ENCODE measurements at places on chromosomes 2 and 18. TPM values are rescaled to one million over a fixed set of nuclear protein-coding genes. Genes with fewer than 3 reads are reported as not detected.
A peak's percentile ranks its signal among the peaks of the same experiment; 100 is the strongest.

GRCh38 chr2:179790235-179791217 is 70.9 kb downstream of the ZNF385B start:
- H3K4me3 ChIP-seq, result no peak overlapping the region
- H3K27me3 ChIP-seq, result no peaks in the 10 kb centered on the region
- H3K36me3 ChIP-seq, result no peaks in the 10 kb centered on the region
- no peak for DNase-seq

GRCh38 chr18:63182861-63183260 is 136.7 kb downstream of the BCL2 start:
- peaks cover 4% of the 10 kb centered on the region for H3K36me3 ChIP-seq
- no peak overlapping the region for H3K4me3 ChIP-seq
- no peak for DNase-seq
- peak overlapping the region; percentile 1 for H3K27ac ChIP-seq
- H3K27me3 ChIP-seq, result no peaks in the 10 kb centered on the region
- peaks cover 70% of the 10 kb centered on the region for H3K4me1 ChIP-seq

IL36A gene
- not detected for total RNA-seq

- H3K36me3 ChIP-seq, result no peaks in the 10 kb centered on the region
- no peak overlapping the region for H3K27ac ChIP-seq
- no peaks in the 10 kb centered on the region for H3K4me1 ChIP-seq
- no peak overlapping the region for H3K4me3 ChIP-seq
- DNase-seq, result no peak
Observed at GRCh38 chr2:26818972-26819371, 29.0 kb upstream of the DPYSL5 start.

- peaks cover 47% of the 10 kb centered on the region for H3K27me3 ChIP-seq
- peak overlapping the region; percentile 77 for H3K4me3 ChIP-seq
- H3K27ac ChIP-seq, result peak overlapping the region; percentile 73
- peak; percentile 34 for DNase-seq
- no peaks in the 10 kb centered on the region for H3K36me3 ChIP-seq
Observed at GRCh38 chr2:171522788-171523087, 464 bp downstream of the CYBRD1 start.

GRCh38 chr18:12021596-12021995 is 40.3 kb downstream of the IMPA2 start:
- DNase-seq, result no peak
- peaks cover 4% of the 10 kb centered on the region for H3K36me3 ChIP-seq
- no peak overlapping the region for H3K27ac ChIP-seq

Measured in activated CD4-positive, alpha-beta T cell treated with anti-CD3 and anti-CD28 coated beads for 36 hours (primary cell).